ENCODE measurements at places on chromosomes 12 and 14.
A peak's percentile ranks its signal among the peaks of the same experiment; 100 is the strongest.

DNA sequence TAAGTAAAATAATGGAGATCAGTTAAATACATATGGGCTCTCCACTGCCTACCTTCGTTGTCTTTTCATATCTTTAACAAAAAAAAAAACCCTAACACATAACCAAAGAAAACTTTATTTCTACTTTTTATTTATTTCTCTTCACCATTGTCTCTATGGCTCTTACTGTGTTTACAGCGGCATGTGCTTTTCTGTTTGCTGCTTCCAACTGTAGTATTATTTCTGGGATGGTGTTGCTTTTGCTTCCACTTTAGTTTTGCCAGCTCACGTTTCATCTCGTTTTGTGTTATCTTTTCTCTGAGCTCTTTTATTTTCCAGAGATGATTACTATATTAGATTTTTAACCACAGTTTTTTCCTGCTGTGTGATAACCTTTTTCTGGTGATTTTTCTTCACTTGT lies 46.1 kb downstream of the KTN1 start:
- DNase-seq = no peak

- DNase-seq = no peak
Measured at GRCh38 chr12:50765095-50765911, 1.4 kb downstream of the ATF1 start.

DNA sequence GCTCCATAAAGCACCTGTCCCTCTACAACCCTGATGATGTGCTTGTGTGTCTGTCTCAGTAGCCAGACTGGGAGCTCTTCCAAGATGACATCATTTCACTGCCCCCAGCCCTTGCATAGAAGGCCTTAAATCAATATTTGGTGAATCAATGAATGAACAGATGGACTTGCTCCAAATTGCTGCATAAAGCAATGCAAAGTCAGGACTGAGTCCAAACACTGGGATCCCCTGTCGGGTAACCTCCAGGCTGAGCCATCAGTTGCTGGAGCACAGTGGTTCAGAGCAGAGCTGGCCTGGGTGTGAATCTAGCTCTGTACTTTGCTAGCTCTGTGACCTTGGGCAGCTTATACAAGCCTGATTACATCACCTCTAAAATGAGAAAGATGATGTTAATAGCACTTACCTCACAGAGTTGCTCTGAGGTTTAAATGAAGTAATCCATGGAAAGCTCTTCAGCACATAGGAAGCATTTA lies 120.3 kb upstream of the VASH1 start:
- peak; percentile 40 for DNase-seq

DNA sequence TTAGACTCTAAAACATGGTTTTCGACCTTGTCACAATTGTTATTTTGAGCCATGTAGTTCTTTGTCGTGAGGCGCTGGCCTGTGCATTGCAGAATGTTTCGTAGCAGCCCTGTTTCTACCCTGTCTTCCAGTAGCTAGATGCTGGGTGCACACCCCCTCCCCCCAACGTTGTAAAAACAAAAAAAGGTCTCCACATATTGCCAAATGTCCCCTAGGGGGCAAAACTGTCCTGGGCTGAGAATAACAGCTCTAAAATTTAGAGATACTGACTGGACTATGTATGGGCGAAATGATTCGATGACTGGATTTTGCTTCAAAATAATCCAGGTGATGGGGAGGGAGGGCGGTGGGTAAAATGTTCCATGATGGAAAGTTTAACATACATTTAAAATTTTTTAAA lies 126.1 kb upstream of the FUT8 start:
- no peak for DNase-seq

DNA sequence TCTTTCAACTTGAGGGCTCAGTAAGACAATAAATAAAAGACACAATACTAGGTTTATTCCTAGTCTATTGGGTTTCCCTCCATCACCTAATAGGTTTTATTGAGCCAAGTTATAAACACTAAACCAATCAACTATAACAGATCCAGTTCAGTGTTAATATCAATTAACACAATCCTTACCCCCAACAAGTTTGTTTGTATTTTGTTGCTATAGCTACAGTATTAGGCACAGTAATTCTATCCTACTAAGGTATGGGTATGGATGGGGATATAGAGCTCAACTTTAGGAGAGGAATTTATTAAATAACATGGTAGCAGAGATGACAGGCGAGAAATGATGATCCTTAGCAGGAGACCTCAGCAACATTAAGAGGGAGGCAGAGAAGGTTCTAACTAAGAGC lies 13.3 kb downstream of the PPP4R3A start:
- no peak for DNase-seq

DNA sequence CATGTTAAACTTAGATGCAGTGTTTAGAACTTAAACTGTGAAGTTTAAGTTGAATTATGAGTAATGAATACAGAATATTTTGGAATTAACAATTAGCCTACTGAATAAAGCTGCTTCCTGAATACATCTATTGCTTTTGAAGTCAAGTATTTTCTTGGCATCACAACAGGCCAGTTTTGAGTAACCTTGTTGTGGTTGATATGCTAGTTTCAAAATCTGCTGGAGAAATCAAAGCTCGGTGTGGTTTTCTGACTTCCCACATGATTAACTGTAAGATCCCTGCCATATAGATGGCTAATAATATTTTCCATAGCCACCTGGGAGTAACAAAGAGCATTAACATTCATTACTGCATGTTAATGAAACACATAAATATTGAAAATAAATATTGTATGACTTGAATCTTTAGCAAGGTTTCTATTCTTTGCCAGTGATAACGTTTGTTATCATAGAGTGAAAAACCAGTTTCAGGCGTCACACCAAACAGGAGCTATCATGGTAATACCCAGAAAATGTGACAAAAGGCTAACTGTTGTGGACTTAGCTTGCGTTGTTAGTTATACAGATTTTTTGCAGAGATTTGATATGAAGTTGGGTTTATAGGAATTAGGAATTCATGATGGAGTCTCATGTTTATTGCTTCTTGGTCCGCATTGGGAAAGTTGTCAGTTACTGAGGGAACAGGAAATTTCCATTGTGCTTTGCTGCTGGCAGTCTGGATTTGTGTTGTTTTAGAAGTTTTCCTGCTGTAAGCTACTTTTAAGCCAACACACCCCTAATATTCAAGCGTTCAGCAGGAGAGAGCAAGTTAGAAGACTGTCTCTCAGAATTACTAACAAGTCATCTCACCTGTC lies 32.1 kb downstream of the PPFIBP1 start:
- no peak for DNase-seq

GRCh38 chr12:39205969-39206368 lies 237.0 kb downstream of the KIF21A start:
- no peak for DNase-seq

GRCh38 chr12:110856542-110856941 lies 9.8 kb downstream of the CCDC63 start:
- no peak for DNase-seq

GRCh38 chr12:84955298-84955697 lies 42.7 kb upstream of the SLC6A15 start:
- DNase-seq = no peak

DNA sequence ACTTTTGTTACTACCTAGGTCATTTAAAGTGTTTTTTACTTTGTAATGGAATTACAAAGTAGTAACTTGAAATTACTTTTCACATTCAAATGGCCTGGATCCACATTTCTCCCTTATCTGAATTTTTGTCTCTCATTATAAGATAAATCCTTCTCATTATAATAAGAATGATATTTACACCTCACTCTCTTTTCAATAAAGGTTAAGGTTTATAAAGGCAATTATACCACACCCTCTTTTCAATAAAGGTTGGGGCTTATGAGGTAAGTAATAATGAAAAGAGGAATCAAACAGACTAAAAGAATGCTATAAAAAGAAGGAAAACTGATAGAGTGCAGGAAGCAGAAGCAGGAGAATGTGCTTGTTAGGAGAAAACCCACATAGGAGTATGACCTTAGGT lies 210.8 kb downstream of the ACSS3 start:
- DNase-seq = no peak

DNA sequence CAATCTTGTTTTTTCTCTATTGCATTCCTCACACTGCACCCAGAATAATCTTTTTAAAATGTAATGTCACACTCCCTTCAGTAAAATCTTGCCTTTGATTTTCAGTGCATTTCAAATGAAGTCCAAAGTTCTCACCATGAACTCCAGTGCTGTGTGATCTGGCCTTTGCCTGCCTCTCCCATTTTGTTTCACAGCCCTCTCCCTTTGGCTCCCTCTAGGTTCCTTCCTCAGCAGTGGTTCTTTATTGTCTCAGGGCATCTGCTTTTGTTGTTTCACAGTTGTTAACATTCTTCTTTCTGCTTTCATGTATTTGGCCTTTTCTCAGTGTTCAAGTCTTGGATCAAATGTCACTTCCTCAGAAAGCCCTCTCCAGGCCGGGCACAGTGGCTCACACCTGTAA lies 84.5 kb upstream of the AMN1 start:
- no peak for DNase-seq

DNA sequence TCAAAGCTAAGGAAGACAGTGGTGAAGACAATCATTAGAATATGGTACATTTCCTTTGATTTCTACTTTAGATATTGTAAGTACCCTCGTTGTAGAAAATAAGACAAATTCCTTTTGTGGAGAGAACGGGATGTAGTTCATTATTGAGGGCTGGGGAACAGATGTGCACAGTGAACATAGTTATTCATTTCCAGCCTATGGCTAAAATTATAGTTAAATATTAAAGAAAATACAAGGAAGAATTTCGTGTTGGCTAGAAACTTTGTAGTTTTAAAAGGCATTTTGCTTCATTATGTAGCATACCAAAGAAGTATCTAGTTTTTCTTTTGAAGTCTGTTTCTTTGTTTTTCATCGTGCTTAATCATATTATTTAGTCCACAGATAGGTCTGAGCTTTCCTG lies 201.8 kb downstream of the ESR2 start:
- DNase-seq = no peak

- no peak for DNase-seq
Measured at GRCh38 chr12:5379749-5380496, 52.0 kb upstream of the NTF3 start.

DNA sequence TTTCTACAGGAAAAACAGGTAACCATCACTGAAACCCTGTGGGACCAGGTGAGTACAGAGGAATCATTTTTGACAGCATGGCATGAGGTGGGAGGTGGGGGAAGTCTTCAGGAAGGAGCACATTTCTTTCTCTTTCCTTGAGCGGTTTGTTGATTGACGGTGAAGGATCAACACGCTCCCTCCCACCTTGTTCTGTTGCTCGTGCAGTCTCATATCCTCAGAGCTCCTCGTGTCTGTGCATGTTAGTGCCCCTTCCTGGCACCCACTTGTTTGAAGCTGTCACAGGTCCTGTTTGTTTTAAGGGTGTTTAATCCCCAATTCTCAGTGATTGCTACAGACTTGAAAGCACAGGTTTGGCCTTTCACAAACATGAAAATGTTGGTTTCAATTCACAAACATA lies 4.4 kb downstream of the C12orf54 start:
- no peak for DNase-seq

DNA sequence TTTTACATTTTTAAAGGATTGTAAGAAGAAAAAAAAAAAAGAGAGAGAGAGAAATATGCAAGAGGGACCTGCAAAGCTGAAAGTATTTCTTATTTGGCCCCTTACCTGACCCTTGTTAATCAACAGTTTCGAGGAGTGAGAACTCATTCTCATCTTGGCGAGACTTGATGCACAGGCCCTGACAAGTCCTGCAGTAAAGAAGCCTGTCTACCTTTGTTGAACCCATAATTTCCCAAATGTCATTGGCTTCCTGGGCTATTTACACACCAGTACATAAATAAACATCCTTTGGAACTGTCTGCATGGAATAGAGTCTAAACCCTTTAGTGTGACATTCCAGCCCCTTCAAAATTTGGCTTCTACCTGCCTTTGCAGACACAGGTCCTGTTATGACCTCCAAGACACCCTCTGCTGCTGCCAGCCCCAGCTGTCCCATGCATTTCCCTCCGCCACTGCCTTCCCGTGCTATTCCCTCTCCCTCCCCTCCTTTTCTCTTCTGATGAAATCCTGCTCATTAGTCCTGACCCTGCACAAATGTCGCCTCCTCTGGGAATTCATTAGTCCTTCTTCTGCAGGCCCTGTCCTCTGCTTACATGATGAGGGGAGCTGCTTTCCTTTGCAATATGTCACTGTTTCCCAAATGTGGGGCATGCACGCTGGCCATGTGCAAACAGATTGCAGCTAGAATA lies 35.1 kb downstream of the MYL2 start:
- DNase-seq = no peak

GRCh38 chr12:125121106-125121505 lies 55.9 kb downstream of the AACS start:
- no peak for DNase-seq

DNA sequence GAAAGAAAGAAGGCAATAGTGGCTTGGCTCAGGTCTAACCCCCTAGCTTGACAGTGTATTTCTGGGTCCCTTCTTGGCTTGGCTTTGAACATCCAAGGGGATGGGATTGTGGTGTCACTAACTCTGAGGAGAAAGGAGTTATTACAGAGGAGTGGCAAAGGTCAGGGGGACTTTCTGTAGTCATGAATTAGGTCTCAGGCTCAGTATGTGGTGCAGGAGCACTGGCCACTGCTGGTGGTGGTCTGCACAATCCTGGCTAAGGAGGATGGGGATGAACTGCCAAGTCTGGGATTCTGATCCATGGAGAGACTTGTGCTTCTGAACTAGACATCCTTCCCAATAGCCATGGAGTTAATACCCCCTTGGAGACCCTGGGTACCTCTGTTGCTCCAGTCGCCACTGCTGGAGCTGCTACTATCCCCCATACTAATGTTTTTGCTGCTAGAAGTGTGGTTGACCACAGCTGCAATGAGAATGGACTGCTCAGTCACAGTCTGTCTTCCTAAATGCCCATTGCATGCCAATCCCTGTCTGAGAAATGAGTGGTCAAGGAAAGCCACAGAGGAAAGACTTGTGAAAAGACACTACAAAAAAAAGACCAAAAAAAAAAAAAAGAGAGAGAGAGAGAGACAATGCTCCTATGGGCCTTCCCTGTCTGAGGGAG lies 32.5 kb downstream of the KRT76 start:
- no peak for DNase-seq

DNA sequence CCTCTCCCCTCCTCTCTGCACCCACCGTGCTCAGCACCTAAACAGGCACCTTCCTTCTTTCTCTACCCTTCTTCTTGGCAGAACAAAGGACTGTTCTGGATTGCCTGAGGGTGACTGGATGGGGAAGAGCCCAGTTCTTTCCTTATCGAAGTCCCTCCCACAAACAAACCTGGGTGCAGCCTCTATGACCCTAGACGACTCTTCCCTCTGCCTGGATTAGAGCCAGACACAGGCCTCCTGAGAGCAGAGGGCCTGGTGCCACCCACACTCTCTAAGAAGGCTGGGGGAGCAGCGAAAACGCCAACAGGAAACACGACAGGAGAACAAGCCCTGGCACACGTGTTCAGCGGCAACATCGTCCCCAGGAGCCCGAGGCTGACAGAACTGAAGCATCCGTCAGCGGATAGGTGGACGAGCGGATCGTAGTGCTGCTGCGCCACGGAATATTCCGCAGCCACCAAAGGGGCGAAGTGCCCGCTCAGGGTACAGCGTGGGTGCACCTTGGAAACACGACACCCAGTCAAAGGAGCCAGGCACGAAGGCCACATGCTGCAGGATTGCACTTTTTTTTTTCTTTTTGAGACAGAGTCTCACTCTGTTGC lies 38.0 kb downstream of the RIMBP2 start:
- no peak for DNase-seq

GRCh38 chr12:107318806-107319532 lies 225.6 kb upstream of the CRY1 start:
- no peak for DNase-seq

All from NCI-H2081 treated with DMSO at 0.1 percent for 48 hours (cell line).